Iris pigment epithelial cell (primary cell): ENCODE measurements at places on chromosomes 2 and 18.

DNA sequence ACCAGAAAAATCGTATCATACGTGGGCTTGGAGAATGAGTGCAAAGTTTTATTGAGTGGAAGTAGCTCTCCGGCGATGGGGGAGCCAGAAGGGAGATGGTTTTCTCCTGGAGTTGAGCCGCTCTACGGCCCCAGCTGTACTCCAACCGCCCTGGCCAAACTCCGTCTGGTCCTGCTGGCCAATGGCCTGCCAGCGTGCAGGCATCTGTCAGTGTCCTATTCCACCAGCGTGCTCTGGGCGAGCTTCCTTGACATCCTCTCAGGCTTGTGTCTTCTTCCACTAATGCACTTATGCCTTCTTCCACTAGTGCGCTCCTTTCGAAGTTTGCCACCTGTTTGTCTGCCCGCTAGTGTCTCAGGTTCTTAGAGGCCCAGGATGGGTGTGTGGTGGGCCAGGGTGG lies 345.5 kb upstream of the CDH19 start:
- DNase-seq, result no peak

DNA sequence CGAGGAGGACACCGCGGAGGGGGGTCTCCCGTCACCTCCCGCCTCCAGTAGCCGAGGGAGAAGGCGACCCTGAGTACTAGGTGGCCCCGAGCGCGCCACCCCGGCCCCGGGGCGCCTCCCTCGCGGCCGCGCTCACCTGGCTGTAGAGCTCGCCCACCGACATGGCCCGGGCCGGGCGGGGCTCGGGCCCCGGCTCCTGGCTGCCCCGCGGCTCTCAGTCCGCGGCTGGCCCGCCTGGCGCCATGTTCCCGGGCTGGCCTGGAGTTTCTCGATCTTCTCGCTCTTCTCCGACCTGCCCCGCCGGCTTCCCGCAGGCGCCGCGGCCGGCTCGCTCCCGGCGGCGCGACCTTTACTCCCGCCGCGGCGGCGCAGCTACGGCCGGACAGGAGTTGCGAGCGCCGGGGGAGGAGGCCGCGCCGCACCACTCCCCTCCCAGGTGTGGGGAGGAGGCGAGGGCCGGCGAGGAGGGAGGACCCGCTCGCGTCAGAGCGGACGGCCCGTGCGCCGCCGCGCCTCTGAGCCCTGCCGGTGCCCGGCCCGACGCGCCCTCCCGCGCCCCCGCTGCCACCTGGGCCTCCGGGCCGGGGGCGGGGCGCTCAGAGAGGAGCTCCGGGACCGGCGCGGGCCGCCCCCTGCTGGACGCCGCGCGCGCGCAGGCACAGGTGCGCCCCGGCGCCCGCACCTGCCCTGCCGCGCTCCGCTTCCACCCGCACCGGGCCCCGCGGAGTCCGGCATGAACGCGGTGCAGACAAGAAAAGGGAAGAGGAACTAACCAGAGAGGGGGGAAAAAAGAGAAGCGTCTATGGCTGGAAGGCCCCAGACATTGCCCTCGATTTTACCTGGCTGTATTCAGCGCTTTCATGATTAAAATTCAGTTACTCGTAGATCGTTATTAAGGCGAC lies at the start of gene MYO5B:
Gene MYO5B (minus strand): TSS at position 517 of the 902 bp plus-strand sequence. CDS start 354 bp downstream, at position 163.
- DNase-seq, result no peak

- DNase-seq, result no peak
Measured at GRCh38 chr2:208251098-208251497, 3.8 kb downstream of the IDH1 start.

GRCh38 chr2:189118386-189118785 lies 61.2 kb downstream of the COL5A2 start:
- no peak for DNase-seq

- no peak for DNase-seq
Measured at GRCh38 chr2:148519013-148519412, 125.5 kb upstream of the EPC2 start.

DNA sequence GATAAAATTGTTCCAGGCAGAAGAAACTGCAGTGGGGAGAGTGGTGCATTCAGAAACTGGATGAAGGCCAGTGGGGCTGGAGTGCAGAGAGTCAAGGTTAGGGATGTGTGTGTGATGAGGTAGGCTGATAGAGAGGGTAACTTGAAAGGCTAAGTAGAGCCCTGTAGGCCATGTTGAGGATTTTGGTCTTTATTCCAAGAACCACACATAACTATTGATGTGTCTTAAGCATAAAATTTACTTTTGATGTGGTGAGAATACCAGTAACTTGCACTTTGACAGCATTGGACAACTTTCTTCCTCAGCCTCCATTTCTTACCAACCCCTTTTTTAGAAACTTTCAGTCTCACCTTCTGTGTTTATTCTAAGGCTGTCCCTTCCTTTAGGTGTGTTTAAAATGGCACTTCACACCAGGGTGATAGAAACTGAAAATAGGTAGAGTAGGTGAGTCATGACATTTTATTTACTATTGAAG lies 22.6 kb downstream of the MTX2 start:
- DNase-seq, result no peak

DNA sequence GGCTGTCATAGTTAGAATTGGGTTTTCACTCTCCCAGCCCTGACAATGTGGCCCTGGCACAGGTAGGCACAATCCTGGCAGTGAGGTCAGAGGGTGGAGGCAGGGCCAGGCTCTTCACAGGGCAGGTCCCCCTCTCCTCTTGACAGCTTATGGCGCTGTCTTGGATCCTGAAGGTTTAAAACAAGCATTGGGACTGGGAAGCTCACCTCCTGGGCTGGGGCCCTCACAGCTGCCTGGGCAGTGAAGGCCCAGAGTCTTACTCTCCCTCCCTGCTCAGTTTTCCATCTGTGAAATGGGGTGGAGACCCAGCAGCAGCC lies 23.3 kb downstream of the LBH start:
- DNase-seq, result no peak

GRCh38 chr2:189276277-189276676 lies 96.7 kb upstream of the COL5A2 start:
- peak; percentile 96 for DNase-seq

DNA sequence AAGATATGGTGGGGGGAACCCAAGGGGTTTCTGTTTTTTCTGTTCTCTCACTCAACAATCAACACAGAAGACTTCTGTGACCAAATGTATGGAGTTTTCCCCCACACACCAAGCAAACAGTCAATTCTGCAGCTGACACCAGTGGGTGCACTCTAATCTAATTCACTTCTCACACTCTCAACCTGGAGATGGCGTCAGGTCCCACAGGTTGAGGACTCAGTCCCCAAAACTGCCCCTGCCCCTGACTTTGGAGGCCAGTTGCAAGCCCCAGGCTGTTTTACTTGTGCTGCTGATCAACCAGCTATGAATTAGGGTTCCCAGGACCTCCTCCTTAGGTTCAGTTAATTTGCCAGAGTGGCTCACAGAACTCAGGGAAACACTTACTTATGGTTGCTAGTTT lies 6.2 kb downstream of the RNU2-63P start:
- DNase-seq, result no peak

- DNase-seq, result no peak
Measured at GRCh38 chr18:47628240-47628781, 302.1 kb downstream of the SMAD2 start.

DNA sequence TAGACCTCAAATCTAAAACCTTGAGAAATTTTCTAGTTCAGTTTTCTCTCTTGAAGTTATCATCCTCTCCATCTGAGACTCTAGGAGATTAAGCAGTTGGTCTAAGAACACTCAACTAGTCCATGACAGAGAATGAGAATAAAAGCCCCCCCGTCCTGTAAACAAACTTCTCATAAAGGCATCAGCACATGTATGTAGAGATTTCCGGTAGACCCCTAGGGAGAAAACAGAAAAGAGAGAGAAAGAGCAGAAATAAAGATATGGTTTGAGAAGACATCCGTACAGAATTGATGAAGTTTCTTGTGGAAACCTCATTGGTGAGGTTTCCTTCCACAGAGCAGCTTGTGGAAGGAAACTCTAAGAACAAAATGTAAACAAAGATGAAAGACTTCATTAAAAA lies 3.2 kb upstream of the GPR155 start:
- no peak for DNase-seq

- DNase-seq, result no peak
Measured at GRCh38 chr18:56305583-56305982, 332.8 kb downstream of the TXNL1 start.

- DNase-seq, result peak; percentile 11
Measured at GRCh38 chr2:151410485-151410834, 758 bp downstream of the RIF1 start.

DNA sequence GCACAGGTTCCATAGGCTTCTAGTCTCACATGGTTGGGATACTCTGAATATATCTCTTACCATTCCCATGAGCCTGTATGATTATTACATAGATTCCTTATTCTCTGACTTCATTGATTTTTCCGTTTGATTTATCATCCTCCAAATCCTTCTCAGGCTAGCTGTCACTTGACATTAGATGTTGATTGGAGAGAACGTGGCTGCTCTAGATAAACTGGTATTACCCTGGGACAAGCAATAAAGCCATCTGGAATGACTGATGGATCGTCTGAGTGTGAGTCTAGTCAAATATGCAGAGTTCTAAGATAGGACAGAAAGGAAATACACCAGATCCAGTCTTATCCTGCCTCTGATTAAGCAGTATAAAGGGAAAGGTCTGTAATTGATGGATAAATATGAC lies 325.6 kb upstream of the EPHA4 start:
- no peak for DNase-seq

- no peak for DNase-seq
Measured at GRCh38 chr2:54444503-54444902, 11.6 kb upstream of the SPTBN1 start.

DNA sequence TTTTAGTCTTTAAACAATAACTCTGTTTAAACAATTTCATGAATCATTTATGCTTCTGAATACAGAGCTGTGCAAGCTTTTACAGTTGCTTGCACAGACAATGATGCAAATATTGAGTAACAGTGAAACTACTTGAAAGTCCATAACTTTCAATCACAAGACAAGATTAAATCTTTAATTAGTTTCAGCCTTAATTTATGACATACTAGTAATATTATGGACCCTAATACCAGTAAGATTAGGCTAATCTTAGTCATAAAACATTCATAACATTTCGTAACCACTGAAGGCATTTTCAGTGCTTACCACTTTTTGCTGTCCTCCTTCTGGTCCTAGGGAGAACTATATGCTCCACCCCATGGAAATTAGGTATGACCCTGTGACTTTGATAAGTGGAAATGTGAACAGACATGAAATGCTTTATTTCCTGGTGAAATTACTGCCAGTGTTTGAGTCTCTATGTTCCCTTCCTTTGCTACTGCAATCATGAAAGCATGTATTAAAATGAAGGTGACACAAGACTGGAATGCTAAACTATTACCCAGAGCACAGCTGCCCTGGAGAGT lies 1.8 kb upstream of the COBLL1 start:
- peak; percentile 52 for DNase-seq

DNA sequence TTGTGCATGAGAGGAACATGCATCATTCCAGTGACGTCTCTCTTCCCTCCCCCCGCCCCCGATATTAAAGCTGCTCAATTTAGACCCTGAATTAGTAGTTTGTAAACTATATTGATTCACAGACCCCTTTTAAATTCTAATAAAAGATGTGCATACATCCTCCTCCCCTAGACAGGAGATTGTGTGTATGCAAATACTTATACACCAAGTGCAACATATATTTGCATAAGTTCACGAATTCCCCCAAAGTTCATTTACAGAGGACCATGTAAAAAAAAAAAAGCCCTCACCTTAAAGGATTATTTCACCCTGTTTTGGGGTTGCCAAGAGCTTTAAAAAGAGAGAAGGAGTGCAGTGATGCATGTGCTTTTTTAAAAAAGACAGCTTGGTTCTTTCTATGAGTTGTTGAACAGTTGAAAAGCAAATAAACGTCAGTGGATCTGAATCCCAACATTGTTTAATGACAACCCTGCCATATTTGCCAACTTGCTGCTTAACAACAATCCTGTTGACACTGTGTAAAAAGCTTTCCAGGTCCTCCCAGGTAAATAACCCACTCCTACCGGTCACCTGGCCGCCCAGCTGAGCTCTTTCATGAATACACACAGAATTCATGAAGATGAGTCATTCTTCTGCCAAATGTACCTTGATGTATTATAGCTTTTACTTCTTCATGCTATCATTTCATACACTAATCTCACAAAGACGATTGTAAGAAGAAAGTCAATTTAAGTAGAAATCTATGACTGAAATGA lies 211.5 kb downstream of the IKZF2 start:
- no peak for DNase-seq

GRCh38 chr18:9323750-9324445 lies 10.7 kb upstream of the TWSG1 start:
- DNase-seq, result peak; percentile 65

DNA sequence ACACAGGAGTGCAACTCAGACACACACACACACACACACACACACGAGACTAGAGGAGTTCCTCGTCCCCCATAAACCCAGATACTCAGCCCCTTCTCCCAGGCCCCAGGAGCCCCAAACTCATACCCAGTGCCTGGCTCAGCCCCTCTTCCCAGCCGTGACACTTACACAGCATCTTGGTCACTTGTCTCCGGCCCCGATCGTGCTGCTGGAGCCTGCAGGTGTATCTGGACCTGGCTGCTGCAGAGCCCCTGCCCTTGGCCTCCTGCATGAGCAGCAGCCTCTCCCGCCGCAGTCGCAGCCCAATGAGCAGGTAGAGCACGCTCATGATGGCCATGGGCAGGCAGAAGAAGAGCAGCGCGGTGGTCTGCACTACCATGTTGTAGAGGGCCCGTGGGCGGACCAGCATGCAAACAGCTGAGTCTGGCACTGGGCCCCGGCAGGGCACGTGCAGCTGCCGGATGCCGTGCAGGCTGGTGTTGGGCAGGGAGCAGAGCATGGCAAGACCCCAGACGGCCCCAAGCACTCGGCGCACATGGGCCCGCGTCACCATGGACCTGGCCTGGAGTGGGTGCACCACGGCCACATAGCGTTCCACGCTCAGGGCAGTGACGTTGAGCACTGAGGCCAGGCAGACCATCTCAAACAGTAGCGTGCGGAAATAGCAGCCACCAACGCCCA lies 2.1 kb downstream of the NMUR1 start:
- DNase-seq, result no peak

DNA sequence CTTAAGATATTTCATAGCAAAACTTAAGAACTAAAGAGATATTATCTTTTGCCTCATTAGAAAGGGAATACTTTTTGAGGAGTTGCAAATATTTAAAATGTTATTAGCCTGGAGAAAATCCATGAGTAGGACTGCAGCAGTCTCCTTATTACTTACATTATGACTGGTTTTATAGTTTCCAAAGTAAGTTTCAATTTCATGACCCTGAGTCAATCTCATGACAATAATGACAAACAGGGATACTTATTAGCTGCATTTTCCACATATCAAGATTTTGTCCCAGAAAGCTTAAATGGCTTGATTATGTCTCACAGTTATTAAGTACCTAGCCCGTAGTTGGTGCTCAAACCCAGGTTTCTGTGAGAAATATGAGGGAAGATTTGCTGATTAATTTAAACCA lies 150.8 kb upstream of the ZEB2 start:
- no peak for DNase-seq

- DNase-seq, result peak; percentile 41
Measured at GRCh38 chr2:120722568-120723421, 12.9 kb upstream of the GLI2 start.

- no peak for DNase-seq
Measured at GRCh38 chr2:98089941-98090340, 3.0 kb downstream of the VWA3B start.

GRCh38 chr2:82391386-82391785 lies 2067.7 kb downstream of the SUCLG1 start:
- DNase-seq, result no peak
